Activated naive CD4-positive, alpha-beta T cell (primary cell): ENCODE measurements at places on chromosomes 12 and 14.

DNA sequence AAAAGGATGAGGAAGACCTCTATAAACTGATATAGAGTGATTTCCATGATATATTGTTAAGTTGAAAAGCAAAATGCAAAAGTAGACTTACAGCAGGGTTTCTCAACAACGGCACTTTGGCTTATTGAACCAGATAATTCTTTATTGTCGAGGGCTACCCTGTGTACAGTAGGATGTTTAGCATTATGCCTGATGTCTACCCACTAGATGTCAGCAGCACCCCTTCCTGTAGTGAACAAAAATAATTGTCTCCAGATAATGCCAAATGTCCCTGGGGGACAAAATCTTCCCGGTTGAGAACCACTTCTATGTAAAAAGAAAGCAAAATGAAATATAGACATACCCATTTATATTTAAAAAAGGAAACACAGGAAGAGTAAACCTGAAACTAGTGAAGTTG is 32.4 kb downstream of the ABCD2 start:
- DNase-seq, result no peak

DNA sequence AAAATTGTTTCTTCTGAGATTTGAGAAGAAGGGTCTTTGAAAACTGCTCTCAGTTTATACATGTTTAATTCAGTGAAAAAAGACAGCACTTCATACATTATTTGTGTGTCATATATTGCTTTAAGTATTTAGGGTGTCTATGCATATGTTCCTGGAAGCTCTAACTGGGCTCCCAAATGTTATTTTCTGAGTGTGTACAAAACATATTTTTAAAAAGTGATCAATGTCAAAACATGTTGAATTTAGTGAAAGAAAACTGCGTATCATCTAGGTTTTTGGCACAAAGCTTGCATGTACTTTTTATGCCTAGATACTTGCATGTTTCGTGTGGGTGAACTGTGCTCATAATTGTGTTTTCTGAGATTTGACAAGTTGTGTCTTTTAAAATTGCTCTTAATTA is 81.6 kb downstream of the ASCL4 start:
- DNase-seq, result no peak

DNA sequence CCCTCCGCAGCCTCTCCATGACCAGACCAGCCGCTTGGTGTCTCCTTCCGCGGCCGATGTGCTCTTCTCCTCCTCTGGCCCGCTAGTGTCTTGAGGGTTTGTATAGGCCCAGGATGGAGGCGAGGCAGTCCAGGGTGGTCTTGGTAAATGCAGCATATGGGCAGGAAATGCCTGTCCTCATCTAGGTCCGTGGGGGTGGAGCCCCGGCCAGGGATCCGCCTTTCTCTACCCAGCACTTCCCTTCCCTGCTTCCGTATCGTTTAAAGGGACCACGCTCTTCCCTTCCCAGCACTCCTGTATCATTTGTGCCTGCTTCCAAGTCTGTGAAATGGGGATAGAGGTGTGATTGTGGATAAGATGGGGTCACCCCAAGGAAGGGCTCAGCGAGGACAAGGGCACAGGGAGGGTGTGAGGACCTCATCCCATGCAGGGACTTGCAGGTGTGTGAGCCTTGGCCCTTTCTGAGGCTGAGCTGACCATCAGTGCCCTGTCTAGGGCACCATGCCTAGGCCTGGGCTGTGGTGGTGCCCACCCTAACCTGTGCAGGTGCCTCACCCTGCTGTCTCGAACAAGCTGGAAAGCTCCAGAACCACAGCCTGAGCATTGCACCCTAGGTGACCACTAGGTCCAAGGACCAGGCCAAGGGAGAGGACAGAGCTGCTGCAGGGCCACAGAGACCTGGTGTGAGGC is 326.8 kb upstream of the RTL1 start:
- DNase-seq, result no peak

DNA sequence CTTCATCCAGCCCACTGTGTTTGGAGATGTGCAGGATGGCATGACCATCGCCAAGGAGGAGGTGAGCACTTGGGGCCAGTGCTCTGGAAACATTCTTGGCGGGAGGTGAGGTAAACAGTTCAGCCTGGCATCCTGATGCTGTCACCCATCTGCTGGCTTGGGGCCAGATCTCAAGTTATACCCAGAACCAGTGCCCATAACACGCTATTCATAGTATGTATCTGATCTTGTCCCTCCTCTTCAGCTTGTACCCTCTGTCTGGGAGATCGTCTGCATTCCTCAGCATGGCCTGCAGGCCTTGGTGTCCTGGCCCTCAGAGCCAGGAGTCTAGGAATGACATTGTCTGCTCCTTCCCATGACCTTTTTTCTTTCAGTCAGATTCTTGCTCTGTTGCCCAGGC is 31.4 kb downstream of the ALDH2 start:
- DNase-seq, result no peak

DNA sequence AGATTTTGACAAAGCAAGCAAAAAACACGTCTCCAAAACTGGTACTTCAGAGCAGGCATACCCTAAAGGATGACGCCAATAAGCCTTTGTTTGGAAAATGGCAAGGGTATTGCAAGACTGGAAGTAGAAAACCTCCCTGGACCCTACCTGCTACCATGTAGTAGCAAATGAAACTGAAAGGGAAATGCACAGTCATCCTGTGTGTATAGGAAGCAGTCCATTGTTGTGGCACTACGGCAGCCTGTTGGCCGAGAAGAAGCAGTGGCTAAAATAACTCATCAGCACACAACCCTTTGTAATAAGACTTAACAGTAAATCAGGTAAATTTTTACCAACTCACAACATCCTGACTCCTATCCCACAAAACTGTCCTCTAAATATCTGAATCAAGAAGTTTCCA is 386.4 kb downstream of the RGS6 start:
- DNase-seq, result no peak

DNA sequence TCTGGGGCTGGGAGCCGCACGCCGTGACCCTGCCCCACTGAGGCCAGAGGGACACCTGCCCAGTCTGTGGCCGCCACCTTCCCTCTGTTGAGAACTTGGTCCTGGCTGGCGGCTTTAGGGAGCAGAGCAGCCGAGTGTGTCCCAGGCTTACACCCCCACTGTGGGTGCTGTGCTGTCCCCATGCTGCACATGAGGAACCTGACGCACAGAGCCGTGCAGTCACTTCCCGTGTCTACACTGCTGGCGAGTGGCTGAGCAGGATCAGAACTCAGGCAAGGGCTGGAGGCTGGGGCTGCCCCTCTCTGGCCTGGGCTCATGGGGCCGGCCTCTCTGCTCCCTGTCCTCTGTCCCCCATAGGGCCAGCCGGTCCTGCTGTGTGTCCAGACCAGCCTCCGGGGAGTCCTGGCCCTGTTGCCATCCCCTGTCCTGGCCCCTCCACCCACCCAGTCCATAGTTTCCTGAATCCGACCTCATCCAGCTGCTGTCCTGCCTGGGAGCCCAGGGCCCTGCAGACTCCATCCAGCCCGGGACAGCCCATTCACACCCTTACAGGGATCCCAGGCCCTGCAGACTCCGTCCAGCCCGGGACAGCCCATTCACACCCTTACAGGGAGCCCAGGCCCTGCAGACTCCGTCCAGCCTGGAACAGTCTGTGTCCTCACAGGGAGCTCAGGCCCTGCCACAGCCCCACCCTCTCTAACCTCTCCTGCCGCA is 10.3 kb downstream of the FBRSL1 start:
- no peak for DNase-seq

- no peak for DNase-seq
These were observed 98.2 kb downstream of the RAD52 start for GRCh38 chr12:851343-851742.

GRCh38 chr14:93959239-93960107 is 16.9 kb downstream of the ASB2 start:
- DNase-seq, result peak; percentile 70

DNA sequence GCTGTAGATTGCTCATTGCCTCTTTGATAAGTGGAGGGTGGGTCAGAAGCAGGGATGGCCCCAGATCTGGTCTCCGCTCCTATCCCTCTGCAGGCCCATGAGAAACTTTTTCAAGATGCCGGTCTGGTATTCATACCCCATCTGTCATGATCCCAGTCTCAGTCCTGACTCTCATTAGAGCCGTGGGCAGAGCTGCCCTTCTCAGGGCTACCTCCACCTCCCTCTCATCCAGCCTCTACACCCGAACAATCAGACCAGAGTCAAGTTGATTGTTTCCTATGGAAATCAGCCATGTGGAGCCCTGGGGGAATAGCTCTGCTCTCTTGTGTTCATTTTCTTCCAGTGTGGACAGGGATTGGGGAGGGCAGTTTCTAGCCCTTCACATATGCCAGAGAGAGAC is 45.8 kb downstream of the NEUROD4 start:
- DNase-seq, result no peak

DNA sequence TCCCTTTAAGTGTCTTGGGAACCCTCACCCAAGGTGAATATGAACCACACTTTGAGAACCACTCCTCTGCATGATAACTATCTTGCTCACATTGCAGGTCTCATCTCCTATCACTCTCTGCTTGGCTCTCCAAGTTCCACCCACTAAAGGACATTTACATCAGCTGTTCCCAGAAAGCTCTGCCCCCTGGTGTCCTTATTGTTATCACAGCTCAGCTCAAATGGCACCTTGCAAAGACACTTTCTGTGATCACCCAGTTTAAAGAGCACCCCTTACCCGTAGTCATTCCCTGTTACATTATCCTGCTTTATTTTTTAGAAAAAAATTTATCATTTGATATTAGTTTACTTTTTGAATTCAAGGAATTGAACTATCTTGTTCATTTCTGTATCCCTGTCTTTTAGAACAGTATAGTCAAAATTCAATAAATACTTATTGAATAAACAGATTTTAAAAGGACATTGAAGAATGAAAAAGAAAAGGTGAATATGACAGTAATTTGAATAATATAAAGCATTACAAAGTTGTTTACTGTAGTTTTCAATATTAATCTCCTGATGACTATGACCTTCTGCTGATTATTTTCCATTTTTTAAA is 20.5 kb upstream of the GUCY2C start:
- DNase-seq, result no peak

GRCh38 chr12:105843986-105844760 is 294.6 kb downstream of the NUAK1 start:
- DNase-seq, result no peak

DNA sequence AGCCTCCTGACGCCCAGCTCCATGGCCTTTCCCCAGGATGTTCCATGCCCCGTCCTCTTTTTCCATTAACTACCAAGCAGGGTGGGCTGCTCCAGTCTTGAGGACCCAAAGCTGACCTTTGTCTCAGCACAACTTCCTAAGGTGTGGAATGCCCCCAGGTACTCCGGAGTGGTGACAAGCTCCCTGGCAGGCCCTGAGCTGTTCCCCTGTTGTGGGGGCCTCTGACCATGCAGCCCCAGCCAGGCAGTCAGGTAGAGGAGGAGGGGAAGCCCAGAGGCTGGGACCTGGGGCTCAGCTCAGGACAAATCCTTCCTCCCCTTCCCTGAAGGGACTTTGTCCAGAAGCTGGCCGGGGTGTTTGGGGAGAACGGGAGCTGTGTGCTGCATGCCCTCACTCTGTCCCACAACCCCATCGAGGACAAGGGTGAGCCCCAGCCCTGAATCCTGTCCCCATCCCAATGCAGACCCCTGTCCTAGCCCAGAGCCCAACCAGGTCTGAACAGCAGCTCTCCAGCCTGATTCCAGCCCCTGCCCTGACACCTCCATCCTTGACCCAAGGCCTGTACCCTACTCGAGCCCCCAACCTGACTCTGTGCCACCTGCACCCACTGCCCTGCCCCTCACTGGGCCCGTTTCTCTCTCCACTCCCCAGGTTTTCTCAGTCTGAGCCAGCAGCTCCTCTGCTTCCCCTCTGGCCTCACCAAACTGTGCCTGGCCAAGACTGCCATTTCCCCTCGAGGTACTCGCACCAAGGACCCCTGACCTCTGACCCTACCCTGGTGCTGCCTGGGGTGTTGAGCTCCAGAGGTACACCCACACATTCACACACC is 4.4 kb downstream of the CARMIL3 start:
- no peak for DNase-seq

DNA sequence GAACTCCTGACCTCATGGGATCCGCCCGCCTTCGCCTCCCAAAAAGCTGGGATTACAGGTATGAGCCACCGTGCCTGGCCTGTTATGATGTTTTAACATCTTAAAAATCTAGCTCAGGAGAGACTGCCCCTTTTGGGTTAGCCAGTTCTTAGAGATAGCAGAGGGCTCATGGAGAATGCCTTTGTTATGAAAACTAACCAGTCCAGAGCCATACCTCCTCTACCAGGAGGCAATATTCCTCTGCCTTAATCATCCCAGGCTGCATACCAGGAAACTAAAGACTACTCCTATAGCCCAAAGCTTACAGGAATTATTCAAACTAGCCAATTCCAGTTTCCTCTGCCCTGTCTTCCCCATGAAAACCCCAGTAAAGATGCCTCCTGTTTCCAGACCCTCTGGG is 96.0 kb upstream of the MDM1 start:
- no peak for DNase-seq

DNA sequence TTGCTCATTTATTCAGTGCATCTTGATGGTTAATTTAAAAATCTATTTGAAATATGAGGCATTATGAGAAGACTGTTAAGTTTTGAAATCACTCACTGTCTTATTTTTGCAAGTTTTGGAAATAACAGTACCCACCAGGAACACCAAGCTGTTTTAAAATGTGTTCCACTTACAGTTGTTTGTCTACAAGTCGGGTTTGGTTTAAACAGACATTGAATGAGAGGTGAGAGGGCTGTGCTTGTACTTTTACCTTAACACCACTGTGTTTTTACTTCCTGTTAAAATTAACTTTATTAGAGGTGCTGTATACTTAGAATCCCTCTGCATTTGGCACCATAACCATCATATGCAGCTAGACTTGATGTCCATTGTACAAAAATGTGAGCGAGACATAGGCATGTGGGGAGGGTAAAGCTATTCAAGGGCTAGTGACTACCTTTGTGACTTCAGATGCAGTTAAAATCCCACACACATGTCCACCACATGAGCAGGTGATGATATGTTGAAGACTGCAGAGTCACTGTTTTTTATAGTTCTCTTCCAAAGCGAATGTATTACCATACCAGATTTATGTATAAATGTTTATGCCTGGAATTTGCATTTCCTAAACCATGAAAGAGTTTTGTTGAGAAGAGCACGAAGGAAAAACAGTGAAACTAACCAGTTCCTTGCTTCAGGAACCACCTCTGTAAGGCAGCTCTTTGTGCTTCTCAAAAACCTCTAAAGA is 12.9 kb downstream of the ELK3 start:
- no peak for DNase-seq

DNA sequence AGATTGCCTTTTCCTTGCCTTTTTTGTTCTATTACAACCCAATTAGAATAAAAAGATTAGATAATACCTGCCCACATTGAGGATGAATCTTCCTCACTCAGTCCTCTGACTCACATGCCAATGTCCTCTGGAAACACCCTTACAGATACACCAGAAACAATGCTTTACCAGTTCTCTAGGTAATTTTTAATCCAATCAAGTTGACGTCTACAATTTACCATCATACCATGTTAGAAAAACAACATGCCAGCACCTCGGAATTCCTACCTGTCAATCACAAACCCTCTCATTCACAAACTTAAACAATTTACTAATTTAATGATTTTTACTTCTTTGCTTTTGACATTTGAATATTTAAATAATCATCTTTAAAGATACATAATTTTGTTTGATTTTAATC is 953.8 kb downstream of the TRHDE start:
- no peak for DNase-seq

- no peak for DNase-seq
These were observed 12.1 kb upstream of the STAC3 start for GRCh38 chr12:57263096-57263495.

GRCh38 chr12:75390156-75390898 is 562 bp upstream of the GLIPR1L2 start:
- no peak for DNase-seq
